ENCODE measurements at places on chromosomes 4 and X.

DNA sequence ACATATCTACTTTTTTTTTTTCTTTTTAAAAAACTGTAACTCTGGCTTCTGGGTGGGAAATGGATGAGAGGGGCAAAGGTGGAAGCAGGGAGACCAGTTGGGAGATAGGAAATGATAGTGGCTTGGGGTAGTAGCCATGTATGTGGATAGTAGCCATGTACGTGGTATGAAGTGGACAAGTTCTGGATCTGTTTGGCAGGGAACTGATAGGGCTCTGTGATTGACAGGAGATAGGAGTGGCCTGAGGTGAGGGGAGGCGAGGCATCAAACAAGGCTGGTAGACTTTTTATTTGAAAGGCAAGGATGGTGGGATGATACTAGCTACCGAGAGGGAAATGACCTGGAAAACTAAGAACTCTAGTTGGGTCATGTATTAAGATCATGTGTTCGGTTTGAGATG, 117.8 kb downstream of the AFF1 start:
- H3K27ac ChIP-seq: no peak overlapping the region
- no peak for DNase-seq
- peaks cover 4% of the 10 kb centered on the region for H3K4me1 ChIP-seq
- peaks cover 8% of the 10 kb centered on the region for H3K36me3 ChIP-seq
- H3K27me3 ChIP-seq: no peaks in the 10 kb centered on the region

GRCh38 chrX:97050392-97050791, 166.7 kb downstream of the RPA4 start:
- no peaks in the 10 kb centered on the region for H3K36me3 ChIP-seq
- H3K4me1 ChIP-seq: no peaks in the 10 kb centered on the region
- no peak overlapping the region for H3K4me3 ChIP-seq

- H3K4me1 ChIP-seq: no peaks in the 10 kb centered on the region
- no peak overlapping the region for H3K4me3 ChIP-seq
- H3K36me3 ChIP-seq: no peaks in the 10 kb centered on the region
Observed at GRCh38 chr4:13559413-13559812, 15.1 kb upstream of the NKX3-2 start.

- H3K4me3 ChIP-seq: no peak overlapping the region
- no peaks in the 10 kb centered on the region for H3K27me3 ChIP-seq
- no peak for DNase-seq
Observed at GRCh38 chr4:38024206-38024509, 64.0 kb downstream of the PTTG2 start.

GRCh38 chr4:158572608-158573007, 50.9 kb downstream of the RXFP1 start:
- peak overlapping the region; percentile 76 for H3K27ac ChIP-seq
- no peaks in the 10 kb centered on the region for H3K36me3 ChIP-seq
- H3K4me3 ChIP-seq: peak overlapping the region; percentile 54
- no peak for DNase-seq

DNA sequence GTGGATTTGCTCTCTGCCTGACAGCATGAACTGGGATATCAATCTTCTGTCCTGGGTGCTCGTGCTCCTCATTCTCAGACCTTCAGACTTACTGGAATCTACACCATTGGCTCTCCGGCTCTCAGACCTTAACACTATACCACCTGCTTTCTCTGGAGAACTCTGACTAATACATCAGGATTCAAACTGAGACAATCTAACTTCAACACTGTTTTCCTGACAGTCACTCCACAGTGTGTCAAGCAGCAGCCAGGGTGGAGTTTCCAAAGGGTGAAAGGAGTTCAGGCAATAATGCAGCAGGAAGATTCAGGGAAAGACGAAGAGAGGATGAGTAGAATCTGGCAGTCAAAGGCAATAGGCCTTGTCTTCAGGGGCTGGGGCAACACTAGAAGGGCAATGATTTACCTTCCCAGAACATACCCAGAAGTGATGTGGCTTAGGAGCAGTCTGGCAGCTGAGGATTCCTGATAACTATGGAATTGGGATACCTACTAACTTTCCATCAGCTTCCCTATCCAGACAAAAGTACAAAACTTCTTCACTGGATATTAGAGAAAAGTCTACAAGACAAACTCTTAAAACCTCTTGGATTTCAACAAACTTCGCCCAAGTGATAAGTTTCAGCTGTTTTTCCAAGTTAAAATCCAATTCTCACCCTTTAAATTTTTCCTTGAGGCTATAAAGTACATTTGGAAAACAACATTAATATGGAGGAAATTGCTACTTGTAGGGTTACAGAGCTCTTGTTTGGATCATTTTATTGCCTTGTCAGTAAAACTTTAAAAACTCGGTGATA, 58.4 kb upstream of the SLIT2 start:
- no peak overlapping the region for H3K27ac ChIP-seq
- no peak for DNase-seq
- H3K4me3 ChIP-seq: no peak overlapping the region
- no peaks in the 10 kb centered on the region for H3K4me1 ChIP-seq

GRCh38 chr4:103753868-103754653, 34.3 kb upstream of the TACR3 start:
- no peaks in the 10 kb centered on the region for H3K27me3 ChIP-seq
- no peaks in the 10 kb centered on the region for H3K4me1 ChIP-seq
- DNase-seq: no peak
- H3K4me3 ChIP-seq: no peak overlapping the region
- no peak overlapping the region for H3K27ac ChIP-seq

- no peaks in the 10 kb centered on the region for H3K27me3 ChIP-seq
- no peaks in the 10 kb centered on the region for H3K36me3 ChIP-seq
- no peak overlapping the region for H3K27ac ChIP-seq
- no peak overlapping the region for H3K4me3 ChIP-seq
- no peaks in the 10 kb centered on the region for H3K4me1 ChIP-seq
- no peak for DNase-seq
Observed at GRCh38 chr4:54066718-54067129, 2.3 kb upstream of the CHIC2 start.

- no peaks in the 10 kb centered on the region for H3K27me3 ChIP-seq
- H3K4me3 ChIP-seq: no peak overlapping the region
- peaks cover 8% of the 10 kb centered on the region for H3K36me3 ChIP-seq
Observed at GRCh38 chrX:119251386-119251785, 15.3 kb downstream of the PGRMC1 start.

GRCh38 chr4:103721251-103721650, 1.5 kb upstream of the TACR3 start:
- H3K27ac ChIP-seq: no peak overlapping the region
- no peak for DNase-seq
- no peak overlapping the region for H3K4me3 ChIP-seq
- H3K4me1 ChIP-seq: no peaks in the 10 kb centered on the region

DNA sequence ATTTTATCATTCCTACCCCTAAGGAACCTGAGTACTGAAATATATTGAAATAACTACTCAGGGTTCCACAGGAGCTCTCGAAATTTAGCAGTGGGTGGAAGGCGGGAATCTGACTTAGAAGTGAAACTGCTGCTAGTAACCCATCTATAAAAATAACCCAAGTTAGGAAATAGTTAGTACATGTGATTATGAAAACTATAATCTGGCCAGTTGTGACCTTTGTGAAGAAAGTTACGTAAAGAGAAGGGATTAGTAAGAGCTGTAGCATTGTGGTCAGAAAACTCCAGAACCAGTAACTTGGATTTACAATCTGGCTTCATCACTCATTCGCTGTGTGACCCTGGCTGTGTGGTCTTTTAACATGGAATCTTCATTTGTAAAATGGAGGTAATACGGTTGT, 175.5 kb downstream of the RAPGEF2 start:
- no peaks in the 10 kb centered on the region for H3K27me3 ChIP-seq
- no peak for DNase-seq
- H3K27ac ChIP-seq: no peak overlapping the region
- H3K4me1 ChIP-seq: no peaks in the 10 kb centered on the region

DNA sequence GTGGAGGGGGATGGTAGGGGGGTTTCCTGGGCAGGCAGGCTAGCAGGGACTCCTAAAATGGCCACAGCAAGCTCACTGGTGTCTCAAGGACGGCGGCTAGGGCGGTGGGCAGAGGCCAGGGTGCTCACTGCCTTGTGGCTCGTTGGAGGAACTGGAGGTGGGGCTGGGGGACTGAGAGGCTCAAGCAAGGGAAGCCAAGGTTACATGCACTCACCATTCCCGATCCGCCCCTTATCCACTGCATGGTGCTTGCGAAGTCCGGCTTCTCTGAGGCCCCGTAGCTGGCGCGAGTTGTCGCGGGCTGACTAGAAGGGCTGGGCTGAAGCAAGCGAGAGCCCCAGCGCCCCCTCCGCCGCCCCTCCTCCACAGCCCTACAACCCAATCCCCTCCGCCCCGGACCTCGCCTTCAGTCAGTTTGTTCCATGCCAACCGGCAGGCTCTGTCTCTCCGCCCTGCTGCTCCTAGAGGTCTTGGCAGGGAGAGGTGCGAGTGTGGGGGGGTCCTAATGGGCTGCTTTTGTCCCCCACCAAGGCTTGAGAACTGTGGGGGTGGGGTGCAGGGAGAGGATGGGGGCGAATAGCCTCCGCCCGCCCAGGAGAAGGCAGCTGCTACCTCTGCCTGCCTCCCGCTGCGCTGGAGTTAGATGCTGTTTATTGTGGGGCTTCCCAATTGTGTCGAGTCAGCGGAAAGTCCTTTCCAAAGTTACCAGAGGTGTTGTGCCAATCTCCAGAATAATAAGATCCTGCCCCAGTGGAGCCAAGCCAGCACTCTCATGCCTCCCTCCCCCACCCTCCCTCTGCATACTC, at the start of gene ARHGEF9:
Gene ARHGEF9 (minus strand): TSS at position 313 of the 806 bp plus-strand sequence. CDS start 69 bp downstream, at position 244.
- peaks cover 9% of the 10 kb centered on the region for H3K4me1 ChIP-seq
- H3K36me3 ChIP-seq: peaks cover 17% of the 10 kb centered on the region
- H3K27me3 ChIP-seq: no peaks in the 10 kb centered on the region
- peak within 1 kb of the TSS; percentile 69 for H3K4me3 ChIP-seq

GRCh38 chrX:154030266-154030665, 10.6 kb upstream of the IRAK1 start:
- no peaks in the 10 kb centered on the region for H3K27me3 ChIP-seq
- no peak for DNase-seq
- H3K4me1 ChIP-seq: peaks cover 5% of the 10 kb centered on the region
- H3K27ac ChIP-seq: no peak overlapping the region

DNA sequence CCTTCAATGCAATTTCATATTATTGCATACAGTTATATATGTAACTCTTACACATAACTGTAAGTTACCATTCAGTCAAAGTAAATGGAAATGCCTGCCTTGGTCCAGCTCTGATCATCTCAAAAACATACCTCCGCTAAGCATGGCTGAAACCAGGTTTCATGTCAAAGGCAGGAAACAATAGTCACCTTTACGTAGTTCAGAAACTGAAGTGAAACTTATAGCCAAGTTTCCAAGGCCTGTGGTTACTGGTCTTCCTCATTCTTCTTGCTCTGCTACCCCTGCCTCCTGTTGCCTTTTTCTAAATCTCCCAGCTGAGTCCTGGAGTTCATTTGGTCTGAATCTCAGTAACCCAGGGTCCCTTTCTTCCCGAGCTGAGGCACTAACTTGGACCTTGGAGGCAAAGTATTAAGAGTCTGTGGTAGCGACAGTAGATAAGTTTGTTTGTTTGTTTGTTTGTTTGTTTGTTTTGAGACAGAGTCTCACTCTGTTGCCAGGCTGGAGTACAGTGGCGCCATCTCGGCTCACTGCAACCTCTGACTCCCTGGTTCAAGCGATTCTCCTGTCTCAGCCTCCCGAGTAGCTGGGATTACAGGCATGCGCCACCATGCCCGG, 30.8 kb downstream of the DAPP1 start:
- H3K36me3 ChIP-seq: no peaks in the 10 kb centered on the region
- no peak overlapping the region for H3K4me3 ChIP-seq
- no peaks in the 10 kb centered on the region for H3K4me1 ChIP-seq
- H3K27me3 ChIP-seq: no peaks in the 10 kb centered on the region

DNA sequence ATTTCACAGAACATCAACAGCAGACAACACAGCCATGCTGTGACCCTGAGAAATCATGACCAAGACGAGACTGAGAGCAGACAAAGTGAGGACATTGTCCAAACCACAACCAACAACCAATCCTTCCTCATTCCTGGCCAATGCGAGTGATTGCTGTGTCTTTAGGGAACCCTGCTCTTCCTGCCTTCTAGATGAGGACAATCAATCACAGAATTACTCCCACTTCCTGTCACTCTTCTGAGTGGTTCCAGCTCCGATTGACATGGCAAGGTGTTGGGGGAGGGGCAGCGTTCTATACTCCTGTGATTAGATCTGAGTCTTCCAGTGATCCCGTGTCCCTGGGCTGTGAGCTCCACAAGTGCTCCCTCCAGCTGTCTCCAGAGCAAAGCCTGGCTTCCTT, 227.8 kb downstream of the STIM2 start:
- DNase-seq: no peak
- H3K4me1 ChIP-seq: peaks cover 22% of the 10 kb centered on the region
- H3K4me3 ChIP-seq: no peak overlapping the region
- H3K36me3 ChIP-seq: no peaks in the 10 kb centered on the region
- H3K27me3 ChIP-seq: no peaks in the 10 kb centered on the region

DNA sequence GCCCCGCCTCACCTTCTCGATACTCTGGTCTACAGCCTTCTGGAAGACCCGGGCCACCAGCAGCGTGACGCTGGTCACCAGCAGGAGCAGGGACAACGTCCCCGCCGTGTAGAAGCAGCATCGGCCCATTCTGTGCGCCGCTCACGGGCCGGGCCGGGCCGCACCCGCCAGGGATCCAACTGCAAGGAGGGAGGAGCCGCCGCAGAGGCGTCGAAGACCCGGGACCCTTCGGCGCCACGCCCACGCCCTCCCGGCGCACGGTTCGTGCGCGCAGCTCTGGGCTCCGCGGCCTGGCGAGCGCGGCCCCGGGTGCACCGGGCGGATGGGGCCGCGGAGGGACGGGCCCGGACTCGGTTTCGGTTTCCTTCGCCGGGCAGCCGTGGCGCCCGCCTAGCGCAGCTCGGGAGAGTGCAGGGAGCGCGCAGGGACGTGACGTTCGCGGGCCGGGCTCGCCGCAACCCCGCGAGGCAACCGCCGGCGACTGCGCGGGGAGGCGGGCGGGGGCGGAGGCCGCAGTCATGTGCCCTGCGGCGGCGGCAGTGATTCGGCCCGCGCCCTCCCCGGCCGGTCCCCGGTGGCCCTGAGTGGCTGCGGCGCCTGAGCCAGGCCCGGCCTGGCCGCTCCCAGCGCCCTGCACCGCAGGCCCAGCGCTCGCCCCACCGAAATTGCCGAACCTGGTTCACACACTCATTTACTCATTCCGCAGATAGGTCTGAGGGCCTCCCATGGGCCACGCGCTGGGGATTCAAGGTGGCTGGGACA, at the start of gene SCARB2:
Gene SCARB2 (minus strand): TSS at position 410 of the 762 bp plus-strand sequence. CDS start 281 bp downstream, at position 129.
- H3K4me3 ChIP-seq: peak within 1 kb of the TSS; percentile 91
- no peaks in the 10 kb centered on the region for H3K36me3 ChIP-seq
- DNase-seq: peak; percentile 83
- H3K27ac ChIP-seq: peak within 1 kb of the TSS; percentile 29

DNA sequence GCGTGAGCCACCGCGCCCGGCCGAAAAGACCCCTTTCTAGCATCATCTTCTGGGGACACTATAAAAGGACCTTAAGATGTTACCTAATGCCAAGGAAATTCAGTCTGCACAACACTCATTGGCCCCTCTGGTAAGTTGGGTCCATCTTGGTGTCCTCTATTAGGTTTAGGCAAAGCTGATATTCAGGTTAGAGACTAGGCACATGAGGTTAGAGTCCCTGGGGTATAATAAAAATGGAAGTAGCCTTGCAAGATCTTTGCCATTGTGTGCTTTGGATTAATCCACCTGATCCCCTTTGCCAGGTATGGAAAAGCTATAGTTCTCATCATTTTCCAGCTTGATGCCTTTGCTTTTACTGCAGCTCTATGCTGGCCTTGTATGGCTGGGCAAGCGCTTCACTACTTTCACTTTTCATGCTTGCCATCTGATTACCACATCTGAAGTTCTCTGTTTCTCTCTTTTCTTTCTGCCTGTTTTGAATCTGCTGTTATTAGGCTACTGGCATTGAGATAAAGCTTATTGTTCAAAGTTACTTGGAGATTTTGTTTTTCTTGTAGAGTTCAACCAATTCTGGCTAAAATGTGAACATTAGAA, 5.4 kb upstream of the ADH4 start:
- no peak overlapping the region for H3K27ac ChIP-seq
- H3K27me3 ChIP-seq: no peaks in the 10 kb centered on the region
- H3K4me3 ChIP-seq: no peak overlapping the region
- DNase-seq: no peak
